GM04504 (cell line): ENCODE measurements at places on chromosomes 12 and 14.

DNA sequence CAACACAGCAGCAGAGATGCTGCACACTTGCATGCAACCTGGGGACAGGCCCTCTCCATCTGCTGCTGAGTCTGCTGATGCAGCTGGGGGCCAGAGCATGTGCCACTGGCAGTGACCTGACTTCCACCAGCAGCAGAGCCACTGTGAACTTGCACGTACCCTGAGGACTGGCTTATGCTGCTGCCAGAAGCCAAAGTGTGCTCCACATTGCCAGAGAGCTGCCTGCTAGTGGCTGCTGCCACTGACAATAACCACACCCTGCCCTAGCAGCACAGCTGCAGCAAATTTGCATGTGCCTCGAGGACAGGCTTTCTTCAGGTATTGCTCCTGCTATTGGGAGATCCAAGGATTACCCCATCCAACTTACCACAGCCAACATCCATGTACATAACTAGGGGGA lies 4.5 kb upstream of the PRR4 start:
- no peak for DNase-seq

DNA sequence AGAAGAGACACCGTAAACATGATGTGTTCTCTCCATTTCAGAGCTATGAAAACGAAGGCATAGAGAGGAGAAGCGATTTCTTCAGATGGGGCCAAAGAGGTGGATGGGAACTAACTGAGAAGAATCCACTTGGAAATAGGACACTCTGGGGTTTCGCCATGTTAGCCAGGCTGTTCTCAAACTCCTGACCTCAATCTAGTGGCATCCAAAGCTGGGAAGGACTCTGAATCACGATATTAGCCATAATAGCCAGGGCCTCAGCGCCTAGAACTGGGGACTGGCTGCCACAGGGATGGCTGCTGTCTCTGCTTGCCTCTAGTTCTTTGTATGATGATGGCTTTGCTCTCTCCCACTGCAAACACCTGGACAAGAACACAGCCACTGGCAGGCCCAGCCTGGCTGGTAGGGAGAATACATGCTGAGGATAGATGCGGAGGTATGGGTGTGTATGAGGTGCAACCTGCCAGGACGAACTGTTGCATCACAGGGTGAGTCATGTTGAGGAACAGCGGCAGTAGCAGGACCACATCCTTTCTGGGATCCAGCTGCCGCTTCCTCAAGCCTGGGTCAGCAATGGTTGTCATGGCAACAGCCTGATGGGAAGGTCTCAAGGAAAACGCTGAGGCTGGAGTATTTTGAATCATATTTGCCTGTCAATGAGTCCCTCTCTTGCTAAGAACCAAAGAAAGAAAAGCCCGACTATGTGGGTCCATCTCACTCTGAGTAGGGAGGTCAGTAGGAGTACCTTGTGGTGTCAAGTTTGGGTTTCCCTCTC lies 31.1 kb downstream of the CCDC177 start:
- peak; percentile 59 for DNase-seq

DNA sequence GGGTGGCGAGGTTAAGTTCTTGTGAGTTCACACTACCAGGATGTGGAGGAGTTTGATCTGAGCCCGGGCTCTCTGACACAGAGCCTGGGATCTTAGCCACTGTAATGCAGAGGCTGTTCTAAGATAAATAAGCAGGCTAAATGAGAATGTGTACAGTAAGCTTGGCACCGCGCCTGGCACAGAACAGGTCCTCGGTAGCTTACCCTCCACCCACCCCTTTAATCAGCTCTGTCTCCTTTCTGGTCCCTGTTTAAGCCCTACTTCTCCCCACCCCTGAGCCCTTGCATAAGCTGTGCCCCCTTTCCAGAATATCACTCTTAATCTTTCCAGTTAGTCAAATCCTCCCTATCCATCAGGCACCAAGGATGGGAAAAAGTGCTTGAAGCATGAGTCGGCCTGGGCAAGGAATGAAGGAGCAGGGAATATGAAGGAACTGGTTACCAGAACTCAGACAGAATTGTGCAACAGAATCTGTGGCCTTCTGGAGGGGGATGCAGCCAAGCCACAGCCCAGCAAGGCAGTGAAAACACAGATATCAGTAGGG lies 32.8 kb upstream of the CMKLR1 start:
- peak; percentile 17 for DNase-seq

- DNase-seq: no peak
These were observed 34.1 kb upstream of the C12orf75 start for GRCh38 chr12:105296116-105297089.

DNA sequence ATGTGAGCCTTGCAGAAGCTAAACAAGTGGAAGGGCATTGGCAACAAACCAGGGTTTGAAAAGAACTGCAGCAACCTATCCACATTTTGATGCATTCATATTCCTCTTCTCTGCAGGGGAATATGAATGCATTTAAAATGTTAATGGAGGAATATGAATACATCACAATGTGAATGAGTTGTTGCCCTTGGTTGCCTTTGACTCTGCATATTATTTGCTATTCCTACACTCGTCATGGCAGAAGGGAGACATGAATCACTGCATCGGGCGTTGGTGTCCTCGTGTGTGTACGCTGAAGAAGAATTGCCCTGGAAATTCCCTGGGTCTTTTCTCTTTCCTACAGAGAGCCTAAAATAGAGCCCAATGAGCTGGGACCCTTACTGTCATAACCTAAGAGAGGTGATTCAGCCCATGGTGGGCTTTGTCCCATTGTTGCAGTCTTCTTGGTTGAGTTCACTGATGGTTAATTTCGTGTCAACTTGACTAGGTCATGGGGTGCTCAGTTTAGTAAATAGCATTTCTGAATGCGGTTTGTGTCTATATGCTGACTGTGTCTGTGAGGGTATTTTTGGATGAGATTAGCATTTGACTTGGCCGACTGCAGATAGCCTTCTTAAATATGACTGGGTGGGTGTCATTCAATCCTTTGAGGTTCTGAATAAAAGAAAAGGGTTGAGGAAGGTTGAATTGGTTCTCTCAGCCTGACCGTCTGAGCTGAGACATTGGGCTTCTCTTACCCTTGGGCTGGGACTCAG lies 1422.9 kb upstream of the TMEM132C start:
- no peak for DNase-seq

- DNase-seq: no peak
These were observed 18.1 kb downstream of the JDP2 start for GRCh38 chr14:75445963-75446362.

DNA sequence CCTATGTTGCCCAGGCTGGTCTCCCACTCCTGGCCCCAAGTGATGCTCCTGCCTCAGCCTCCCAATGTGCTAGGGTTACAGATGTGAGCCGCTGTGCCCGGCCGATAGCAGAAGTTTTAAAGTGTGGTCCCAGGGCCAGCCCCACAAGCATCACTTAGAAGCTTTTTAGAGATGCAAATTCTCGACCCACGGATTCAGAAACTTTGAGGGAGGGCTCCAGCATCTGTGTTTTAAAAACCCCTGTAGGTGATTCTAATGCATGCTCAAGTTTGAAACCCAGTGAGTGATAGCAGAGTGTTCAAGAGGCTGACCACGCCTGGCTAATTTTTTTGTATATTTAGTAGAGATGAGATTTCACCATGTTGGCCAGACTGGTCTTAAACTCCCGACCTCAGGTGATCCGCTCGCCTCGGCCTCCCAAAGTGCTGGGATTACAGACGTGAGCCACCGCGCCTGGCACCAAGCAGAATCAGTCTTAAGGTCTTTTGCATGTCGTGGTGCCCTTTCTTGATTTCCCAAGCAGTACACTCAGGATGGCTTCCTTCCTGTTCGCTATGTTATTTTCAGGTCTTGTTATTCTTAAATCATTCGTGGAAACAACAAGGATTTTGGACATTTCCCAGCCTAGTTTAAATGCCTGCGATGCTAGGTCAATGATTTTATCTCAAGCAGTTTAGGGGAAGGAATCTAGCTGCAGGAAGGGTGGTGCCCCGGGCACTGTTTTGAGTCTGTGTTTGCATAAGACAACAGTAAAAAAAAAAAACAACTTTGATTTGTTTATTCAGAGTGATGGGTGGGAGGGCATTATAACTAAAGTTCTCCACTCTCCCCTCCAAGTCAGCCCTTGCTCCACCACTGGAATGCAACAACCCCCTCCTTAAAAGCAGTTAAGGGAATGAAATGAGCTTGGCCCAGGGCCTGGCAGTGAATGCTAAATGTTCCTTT lies 9.2 kb upstream of the RILPL2 start:
- DNase-seq: peak; percentile 58

DNA sequence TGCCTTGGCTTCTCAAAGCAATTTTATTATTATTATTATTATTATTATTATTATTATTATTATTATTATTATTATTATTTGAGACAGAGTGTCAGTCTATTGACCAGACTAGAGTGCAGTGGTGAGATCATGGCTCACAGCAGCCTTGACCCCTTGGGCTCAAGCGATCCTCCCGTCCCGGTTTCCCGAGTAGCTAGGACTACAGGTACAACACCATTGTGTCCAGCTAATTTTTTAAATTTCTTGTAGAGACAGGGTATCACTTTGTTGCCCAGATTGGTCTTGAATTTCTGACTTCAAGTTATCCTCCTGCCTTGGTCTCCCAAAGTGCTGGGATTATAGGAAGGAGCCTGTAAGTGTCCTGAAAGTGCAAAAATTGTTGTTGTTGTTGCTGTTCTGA lies 11.6 kb upstream of the AP4S1 start:
- DNase-seq: no peak

DNA sequence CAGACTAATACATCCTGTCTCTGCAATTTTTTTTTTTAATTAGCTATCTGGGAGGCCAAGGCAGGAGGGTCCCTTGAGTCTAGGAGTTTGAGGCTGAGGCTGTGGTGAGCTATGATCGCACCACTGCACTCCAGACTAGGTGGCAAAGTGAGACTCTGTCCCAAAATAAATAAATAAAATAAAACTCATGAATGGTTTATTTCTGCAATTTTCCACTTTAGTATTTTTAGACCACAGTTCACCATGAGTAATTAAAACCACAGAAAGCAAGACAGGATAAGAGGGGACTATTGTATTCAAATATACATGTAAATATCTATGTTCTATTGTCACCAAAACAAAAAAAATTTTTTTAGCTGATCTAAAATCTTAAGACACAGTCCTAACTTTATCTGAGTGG lies 17.8 kb downstream of the TAOK3 start:
- no peak for DNase-seq

DNA sequence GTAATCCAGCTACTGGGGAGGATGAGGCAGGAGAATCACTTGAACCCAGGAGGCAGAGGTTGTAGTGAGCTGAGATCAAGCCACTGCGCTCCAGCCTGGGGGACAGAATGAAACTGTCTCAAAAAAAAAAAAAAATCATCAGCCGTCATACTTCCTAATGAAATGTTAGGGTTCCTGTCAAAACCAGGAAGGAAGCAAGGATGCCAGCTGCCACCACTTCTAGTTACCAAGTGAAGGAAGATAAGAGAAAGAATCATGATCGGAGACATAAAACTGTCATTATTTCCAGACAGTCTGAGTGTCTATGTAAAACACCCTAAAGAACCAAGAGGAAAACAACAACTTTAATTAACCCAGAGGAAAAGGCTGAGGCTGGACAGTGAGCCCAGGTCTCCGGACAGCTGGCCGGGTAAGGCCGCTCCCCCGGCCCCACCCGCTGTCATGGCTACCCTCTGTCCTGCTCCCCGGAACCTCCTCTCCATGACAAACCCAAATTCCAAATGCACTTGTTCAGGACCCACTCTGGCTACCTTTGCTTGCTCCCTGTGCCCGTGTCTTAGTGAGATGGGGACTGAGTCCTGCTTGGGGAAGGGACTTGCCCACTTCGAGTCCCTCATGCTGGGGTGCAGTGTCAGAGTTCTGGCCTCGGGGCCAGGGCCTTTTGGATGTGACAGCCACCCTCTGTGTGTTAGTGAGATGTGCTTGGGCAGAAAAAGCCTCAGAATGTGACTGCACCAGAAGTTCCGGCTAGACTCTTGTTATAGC lies 29.0 kb downstream of the SLC6A12 start:
- no peak for DNase-seq

- no peak for DNase-seq
These were observed 3.4 kb downstream of the AQP5 start for GRCh38 chr12:49964849-49965624.

- DNase-seq: no peak
These were observed 12.2 kb downstream of the CLMN start for GRCh38 chr14:95307402-95308041.

DNA sequence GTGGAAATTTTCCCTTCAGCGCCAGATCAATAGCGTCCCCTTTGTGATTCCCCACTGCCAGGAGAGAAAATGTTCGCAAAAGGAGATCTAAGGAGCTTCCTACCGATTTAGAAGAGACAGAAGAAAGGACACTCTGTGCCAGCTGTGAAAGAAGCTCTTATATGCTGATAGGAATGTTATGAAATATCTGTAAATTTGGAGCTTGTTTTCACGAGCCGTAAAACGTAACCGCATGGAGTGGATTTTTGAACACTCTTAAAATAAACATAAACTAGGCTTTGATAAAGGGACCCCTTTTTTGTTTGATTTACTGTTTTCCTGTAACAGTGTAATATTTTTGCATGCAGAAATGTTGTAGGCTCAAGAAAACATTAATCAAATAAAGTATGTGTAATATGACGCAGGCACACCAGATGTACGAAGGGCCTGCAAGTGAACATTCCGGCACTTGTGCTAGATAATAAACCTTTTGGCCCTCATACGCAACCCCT lies 346.8 kb downstream of the ETNK1 start:
- peak; percentile 12 for DNase-seq
